ENCODE measurements at places on chromosomes 6 and 20. TPM values are rescaled to one million over a fixed set of nuclear protein-coding genes. Genes with fewer than 3 reads are reported as not detected.

Gene DCDC2
- total RNA-seq = 0.10 TPM

Gene SLC35B3
- 1.9 TPM for total RNA-seq

Gene HLA-DMA
- total RNA-seq = 89.0 TPM

Gene RPP40
- 1.3 TPM for total RNA-seq

Gene HLA-DOA
- 16.2 TPM for total RNA-seq

Gene ELOVL4
- total RNA-seq = 0.73 TPM

Gene SYS1
- total RNA-seq = 63.8 TPM

Gene RWDD2A
- 2.1 TPM for total RNA-seq

Gene HTR1E
- not detected for total RNA-seq

Gene KCNK17
- total RNA-seq = 0.52 TPM

Gene ANKEF1
- total RNA-seq = 0.84 TPM

Gene OLIG3
- not detected for total RNA-seq

Gene ADGB
- not detected for total RNA-seq

Gene GTSF1L
- total RNA-seq = not detected

Gene C6orf136
- total RNA-seq = 12.5 TPM

Gene HUS1B
- total RNA-seq = 4.5 TPM

Gene RBM24
- 0.21 TPM for total RNA-seq
